ENCODE measurements at places on chromosomes 5 and 9. TPM values are rescaled to one million over a fixed set of nuclear protein-coding genes. Genes with fewer than 3 reads are reported as not detected.

SPATA9 gene
- 0.35 TPM for total RNA-seq

DNA sequence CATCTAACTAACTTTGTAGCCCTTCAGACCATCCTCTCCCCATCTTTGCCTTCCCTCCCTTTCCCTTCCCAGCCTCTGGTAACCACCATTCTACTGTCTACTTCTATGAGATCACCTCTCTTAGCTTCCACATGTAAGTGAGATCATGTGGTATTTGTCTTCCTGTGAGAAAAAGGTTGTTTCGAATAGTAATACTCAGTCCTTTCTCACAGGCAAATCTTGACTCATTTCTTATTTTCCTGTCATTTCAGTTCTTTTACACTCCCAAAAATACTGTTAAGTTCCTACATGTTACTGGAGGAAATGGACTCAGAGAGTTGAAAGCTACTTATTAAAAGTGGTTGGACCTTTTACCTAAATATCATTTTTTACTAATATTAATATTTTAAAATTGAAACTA, 82.1 kb downstream of the SLF1 start:
- no peaks in the 10 kb centered on the region for H3K27me3 ChIP-seq
- H3K4me3 ChIP-seq = no peak overlapping the region
- DNase-seq = peak; percentile 33
- H3K27ac ChIP-seq = peak overlapping the region; percentile 18
- peaks cover 19% of the 10 kb centered on the region for H3K4me1 ChIP-seq
- no peaks in the 10 kb centered on the region for H3K36me3 ChIP-seq

DNA sequence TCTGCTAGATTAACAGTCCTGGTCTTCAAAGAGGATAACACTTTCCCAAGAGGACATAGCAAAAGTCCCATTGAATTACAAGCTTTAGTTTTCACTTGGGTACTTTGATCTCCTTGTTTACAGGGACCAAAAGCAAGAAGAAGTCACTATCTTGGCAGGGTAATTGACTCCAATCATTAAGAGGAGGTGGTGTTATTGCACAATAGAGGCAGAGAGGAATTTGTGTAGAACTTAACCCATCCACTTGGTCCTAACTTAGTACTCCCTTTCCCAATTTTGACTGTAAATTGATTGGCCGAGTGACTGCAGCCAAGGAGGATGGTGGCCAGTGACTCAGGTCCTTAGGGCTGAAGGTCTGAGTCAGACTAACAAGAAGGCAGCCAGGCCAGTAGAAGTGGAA, 9.3 kb upstream of the TRPC7 start:
- H3K4me1 ChIP-seq = no peaks in the 10 kb centered on the region
- H3K4me3 ChIP-seq = no peak overlapping the region
- H3K36me3 ChIP-seq = no peaks in the 10 kb centered on the region
- DNase-seq = no peak
- H3K27ac ChIP-seq = no peak overlapping the region
- no peaks in the 10 kb centered on the region for H3K27me3 ChIP-seq

DNA sequence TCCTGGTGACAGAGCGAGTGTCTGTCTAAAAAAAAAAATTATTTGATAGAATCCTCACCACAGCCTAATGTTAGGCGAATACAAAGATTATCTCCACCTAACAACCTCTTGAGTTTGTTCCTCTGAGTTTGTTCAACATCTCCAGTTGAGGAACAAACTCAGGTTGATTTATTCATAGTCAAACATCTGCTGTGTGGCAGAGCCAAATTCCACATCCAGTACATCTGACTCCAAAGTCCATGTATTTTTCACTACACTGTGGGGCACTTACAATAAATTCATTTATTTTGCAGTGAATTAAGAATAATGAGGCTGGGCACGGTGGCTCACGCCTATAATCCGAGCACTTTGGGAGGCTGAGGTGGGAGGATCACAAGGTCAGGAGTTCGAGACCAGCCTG, 53.3 kb downstream of the KIF24 start:
- no peaks in the 10 kb centered on the region for H3K27me3 ChIP-seq
- no peak overlapping the region for H3K27ac ChIP-seq
- H3K36me3 ChIP-seq = no peaks in the 10 kb centered on the region
- H3K4me3 ChIP-seq = no peak overlapping the region
- no peak for DNase-seq
- no peaks in the 10 kb centered on the region for H3K4me1 ChIP-seq

DNA sequence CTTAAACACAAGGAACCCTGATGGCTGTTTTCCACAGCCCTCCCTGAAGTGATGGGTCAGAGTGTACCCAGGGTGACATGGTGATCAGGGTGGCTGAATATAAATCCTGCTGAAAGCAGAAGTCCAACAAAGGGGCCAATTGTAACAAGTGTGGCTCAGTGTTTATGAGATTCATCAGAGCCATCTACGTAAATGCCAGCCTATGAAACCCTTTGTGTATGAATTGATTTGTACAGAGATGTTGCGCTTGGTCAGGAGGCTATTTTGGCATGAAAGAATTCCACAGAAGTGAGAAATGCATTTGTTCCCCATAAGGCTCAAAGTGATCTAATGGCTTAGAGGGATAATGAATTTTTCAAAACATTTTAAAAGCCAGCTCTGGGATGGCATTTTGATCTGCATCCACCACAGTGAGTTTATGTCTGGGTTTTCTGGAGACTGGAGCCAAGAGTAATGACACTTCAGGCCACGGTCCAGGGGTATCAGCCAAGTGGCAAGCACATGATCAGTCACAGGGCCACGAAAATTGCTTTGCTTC, 12.4 kb downstream of the PRUNE2 start:
- H3K36me3 ChIP-seq = no peaks in the 10 kb centered on the region
- H3K27ac ChIP-seq = no peak overlapping the region
- H3K27me3 ChIP-seq = peaks cover 7% of the 10 kb centered on the region
- no peak for DNase-seq

DNA sequence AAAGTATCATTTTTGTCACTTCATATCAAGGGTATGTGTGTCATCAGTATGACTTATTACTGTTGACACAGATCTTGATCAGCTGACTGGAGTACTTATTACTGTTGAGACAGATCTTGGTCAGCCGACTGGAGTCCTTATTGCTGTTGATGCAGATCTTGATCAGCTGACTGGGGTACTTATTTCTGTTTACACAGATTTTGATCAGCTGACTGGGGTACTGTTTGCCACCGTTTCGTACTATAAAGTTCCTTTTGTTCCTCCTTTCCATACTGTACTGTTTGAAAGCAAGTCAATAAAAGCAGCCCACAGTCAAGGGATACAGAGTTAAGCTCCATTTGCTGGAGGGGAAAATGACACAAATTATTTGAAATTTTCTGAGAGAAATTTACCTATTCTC, 347.3 kb downstream of the CDH12 start:
- H3K27ac ChIP-seq = no peak overlapping the region
- no peaks in the 10 kb centered on the region for H3K36me3 ChIP-seq
- H3K4me3 ChIP-seq = no peak overlapping the region
- no peaks in the 10 kb centered on the region for H3K27me3 ChIP-seq

DNA sequence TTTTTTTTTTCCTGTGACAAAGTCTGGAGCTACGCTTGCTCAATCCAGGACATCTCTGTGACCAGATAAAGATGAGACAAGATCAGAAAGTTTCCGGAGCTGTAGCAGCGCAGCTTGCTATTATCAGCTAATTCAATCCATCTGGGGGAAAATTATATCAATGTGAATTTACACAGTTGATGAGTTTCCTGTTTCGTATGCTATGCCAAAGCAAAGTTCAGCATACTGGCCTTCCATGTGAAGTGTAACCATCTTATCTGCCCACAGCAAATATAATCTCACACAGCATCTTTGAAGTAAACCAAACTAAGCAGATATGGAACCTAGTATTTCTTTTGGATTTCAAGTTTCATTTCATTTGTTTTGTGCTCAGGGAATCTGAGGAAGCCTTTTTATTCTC, 1767.7 kb downstream of the EFNA5 start:
- H3K4me3 ChIP-seq = no peak overlapping the region
- H3K27ac ChIP-seq = no peak overlapping the region
- DNase-seq = no peak
- H3K4me1 ChIP-seq = no peaks in the 10 kb centered on the region

DNA sequence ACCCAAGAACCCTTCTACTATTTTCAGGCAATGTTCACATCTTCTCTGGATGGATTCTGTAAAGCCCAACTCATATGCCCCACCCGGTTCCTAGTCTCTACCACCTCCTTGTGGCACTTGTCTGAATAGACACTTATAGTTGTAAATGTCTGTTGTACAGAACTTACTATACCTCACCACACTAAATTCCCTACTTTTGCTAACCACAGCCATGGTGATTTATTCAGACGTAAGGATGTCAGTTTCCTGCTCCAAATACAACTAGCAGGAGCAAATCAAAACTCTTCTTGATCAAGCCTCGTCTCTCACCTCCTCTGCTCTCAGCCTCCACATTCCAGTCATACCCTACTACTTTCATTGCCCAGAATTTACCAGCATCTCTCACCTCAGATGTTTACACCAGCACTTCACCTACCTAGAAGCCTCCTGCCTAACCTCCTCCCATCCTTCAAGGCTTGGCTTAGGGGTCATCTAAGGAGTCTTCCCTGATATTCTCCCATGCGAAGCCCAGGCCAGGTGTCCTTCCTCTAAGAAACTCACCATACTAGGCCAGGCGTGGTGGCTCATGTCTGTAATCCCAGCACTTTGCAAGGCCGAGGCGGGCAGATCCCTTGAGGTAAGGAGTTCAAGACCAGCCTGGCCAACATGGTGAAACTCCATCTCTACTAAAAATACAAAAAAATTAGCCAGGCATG, 75.5 kb downstream of the MAPKAP1 start:
- H3K36me3 ChIP-seq = no peaks in the 10 kb centered on the region
- no peak for DNase-seq
- no peaks in the 10 kb centered on the region for H3K27me3 ChIP-seq
- H3K4me1 ChIP-seq = peaks cover 75% of the 10 kb centered on the region
- peak overlapping the region; percentile 98 for H3K27ac ChIP-seq

ECSCR gene
- total RNA-seq = 0.36 TPM

DNA sequence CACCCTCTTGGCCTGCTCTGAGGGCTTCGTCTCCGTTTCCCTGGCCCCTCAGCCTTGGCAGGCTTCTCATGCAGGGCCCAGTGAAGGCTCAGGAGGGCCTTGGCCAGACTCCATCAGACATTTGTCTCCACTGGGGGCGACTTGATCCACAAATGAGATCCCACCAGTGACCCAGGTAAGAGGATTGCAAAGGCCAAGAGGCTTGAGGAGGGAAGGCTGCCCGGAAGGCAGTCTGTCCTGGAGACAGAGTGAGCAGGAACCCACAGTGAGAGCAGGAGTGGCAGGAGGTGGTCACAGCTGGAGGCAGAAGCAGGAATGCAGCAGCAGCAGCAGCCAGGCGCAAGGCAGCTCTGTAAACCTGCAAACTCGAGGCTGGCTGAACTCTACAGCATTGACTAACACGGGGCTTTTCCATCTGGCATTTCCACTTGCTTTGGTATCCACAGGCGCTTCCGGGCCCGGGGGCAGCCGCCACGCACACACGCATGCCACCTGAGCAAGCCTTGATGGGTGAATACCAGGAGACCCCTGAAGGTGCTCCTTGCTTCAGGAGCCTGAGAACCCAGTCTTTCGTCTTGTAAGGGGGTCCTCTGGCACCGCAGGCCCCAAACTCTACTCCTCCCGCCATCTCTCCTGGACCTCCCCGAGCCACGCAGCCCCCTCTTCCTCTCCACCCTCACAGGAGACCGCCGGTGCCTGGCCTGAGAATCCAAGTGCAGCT, 14.7 kb downstream of the MGAT1 start:
- peaks cover 32% of the 10 kb centered on the region for H3K36me3 ChIP-seq
- no peak overlapping the region for H3K4me3 ChIP-seq
- no peaks in the 10 kb centered on the region for H3K27me3 ChIP-seq

GLIPR2 gene
- 2.6 TPM for total RNA-seq

DNA sequence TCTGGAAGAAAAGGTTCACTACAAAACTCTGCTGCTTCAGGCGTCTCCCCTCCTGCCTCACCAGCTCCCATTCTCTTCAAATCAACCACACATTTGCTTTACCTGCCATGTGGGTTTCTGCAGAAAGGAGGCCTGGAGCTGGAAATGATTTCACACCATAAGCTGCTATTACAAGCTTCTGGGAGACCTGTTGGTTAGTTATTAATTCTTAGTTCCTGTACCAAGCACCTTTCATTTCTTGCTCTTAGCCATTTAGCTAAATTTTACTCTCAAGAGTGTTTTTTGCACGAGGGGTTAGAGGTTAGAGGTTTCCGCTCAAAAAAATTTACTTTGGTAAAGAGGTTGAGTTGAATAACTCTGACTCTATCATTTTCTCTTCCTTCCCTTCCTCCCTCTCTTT, 70.3 kb downstream of the MAP1B start:
- DNase-seq = no peak
- H3K27ac ChIP-seq = no peak overlapping the region
- peaks cover 3% of the 10 kb centered on the region for H3K27me3 ChIP-seq
- no peaks in the 10 kb centered on the region for H3K4me1 ChIP-seq
- no peaks in the 10 kb centered on the region for H3K36me3 ChIP-seq

NOXA1 gene
- not detected for total RNA-seq

GRCh38 chr9:131275332-131276093, 797 bp downstream of the FAM78A start:
- H3K4me1 ChIP-seq = peaks cover 28% of the 10 kb centered on the region
- DNase-seq = no peak
- H3K27me3 ChIP-seq = no peaks in the 10 kb centered on the region
- H3K27ac ChIP-seq = peak overlapping the region; percentile 99

DNA sequence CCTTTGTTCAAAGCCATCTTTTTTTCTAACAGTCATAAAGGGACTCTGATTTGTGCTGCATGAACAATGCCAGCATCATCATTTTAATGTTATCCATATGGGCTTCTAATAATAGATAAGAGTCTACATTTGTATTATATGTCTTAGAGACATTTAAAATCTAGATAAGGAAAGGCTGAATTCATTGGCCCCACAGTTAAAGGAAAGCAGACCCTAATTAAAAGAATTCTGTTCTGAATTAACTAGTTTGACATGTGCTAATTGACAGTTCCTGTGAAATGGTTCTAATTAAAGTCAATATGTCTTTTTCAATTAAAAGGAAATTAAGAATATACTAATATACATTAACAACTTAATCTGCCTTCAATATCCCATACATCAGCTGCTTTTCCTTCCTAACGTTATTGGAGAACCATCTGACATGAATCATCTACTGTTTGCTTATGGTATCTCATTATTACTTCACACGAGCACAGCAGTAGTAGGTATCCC, 104.7 kb downstream of the NR2F1-AS1 start:
- no peak overlapping the region for H3K27ac ChIP-seq
- no peak for DNase-seq
- H3K27me3 ChIP-seq = no peaks in the 10 kb centered on the region
- no peak overlapping the region for H3K4me3 ChIP-seq
- no peaks in the 10 kb centered on the region for H3K4me1 ChIP-seq
- H3K36me3 ChIP-seq = no peaks in the 10 kb centered on the region

GRCh38 chr5:145925353-145925752, 11.0 kb upstream of the SH3RF2 start:
- H3K36me3 ChIP-seq = no peaks in the 10 kb centered on the region
- DNase-seq = no peak
- no peaks in the 10 kb centered on the region for H3K27me3 ChIP-seq
- no peak overlapping the region for H3K4me3 ChIP-seq

DNA sequence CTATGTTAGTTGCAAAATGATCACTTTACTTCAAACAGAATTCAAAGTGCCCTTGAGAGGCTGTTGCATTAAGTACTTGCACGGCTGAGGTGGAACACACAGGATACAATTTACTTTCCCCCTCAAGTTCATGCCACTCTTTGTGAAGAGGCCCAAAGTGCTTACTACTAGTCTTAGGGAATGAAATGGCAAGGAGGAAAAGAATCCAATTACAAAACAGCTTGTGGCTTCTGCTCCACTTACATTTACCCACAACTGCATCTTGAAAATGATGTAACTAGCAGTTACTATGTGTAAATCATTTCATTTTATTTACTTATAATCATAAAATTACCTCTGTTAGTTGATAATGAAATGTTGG, 14.6 kb downstream of the FOXD1 start:
- no peaks in the 10 kb centered on the region for H3K4me1 ChIP-seq
- no peak for DNase-seq
- no peak overlapping the region for H3K4me3 ChIP-seq
- H3K36me3 ChIP-seq = no peaks in the 10 kb centered on the region
- peaks cover 12% of the 10 kb centered on the region for H3K27me3 ChIP-seq

SPINK4 gene
- not detected for total RNA-seq
